Islet precursor cell (in vitro differentiated cells): ENCODE measurements at places on chromosomes 2 and 18.

DNA sequence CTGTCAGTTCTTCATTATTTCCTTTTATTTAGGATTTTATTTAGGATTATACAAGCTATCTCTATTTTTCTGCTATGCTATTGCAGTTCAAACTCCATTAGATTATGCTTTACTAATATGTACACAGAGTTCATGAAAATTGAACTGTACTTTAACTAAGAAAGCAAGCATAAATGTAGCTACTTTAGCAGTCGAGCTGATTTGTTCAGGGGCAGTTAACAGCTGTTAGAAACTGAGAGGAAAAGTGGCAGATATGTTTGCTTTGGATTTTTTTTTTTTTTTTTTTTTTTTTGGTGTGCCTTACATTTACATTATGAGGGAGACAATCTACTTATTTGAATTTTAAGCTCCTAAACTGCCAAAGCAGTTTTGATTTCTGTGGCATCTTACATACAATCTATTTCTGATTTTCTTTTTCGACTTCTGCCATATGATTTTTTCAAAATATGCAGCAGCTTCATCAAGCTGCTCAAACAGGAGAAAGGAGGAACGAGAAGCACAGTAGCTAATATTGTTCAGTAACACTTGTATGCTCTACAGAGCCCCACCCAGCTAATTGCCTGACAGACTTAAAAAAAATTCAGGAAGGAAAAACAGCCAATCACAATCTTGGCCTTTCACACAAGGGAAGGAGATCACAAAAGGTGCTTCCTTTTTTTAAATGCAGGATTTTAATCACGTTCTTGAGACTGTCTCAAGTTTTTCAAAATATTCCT is 233.4 kb upstream of the SIX3 start:
- DNase-seq: no peak

DNA sequence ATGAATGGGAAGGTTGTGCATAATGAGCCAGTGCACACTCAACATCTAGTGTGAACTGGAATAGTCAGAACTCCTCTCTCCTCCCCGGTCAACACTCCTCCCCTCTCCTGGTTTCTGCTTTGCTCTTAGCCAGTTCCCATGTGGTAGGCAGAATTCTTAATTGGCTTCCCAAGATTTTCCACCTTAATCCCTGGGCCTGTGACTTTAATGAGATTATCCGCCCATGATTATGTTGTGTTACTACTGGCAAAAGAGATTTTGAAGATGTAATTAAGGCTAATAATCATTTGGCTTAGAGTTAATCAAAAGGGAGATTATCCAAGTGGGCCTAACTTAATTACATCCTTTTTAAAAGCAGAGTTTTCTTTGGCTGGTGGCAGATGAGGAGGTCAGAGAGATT is 34.2 kb upstream of the REV1 start:
- DNase-seq: no peak

GRCh38 chr18:53056064-53056463 is 716.1 kb downstream of the DCC start:
- DNase-seq: no peak

- DNase-seq: no peak
Observed at GRCh38 chr2:186456941-186457340, 29.1 kb upstream of the ZC3H15 start.

DNA sequence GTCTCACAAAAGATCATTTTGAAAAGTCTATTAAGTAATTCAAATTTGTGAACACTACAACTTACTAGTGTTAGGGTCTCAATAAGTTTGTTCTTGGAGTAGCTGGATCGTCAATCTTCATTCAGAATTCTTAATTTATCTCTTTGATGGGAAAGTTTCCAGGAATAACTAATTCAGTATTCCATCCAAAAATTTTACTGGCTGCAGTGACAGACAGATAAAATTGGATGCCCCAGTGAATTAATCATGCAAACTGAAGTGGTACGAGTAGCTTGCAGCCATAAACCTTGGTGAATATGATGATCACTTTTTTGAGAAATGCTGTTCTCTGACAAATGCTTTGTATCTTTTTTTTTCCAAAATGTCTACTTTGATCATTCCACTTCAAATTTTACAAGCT is 112.8 kb downstream of the LYPD6 start:
- no peak for DNase-seq

DNA sequence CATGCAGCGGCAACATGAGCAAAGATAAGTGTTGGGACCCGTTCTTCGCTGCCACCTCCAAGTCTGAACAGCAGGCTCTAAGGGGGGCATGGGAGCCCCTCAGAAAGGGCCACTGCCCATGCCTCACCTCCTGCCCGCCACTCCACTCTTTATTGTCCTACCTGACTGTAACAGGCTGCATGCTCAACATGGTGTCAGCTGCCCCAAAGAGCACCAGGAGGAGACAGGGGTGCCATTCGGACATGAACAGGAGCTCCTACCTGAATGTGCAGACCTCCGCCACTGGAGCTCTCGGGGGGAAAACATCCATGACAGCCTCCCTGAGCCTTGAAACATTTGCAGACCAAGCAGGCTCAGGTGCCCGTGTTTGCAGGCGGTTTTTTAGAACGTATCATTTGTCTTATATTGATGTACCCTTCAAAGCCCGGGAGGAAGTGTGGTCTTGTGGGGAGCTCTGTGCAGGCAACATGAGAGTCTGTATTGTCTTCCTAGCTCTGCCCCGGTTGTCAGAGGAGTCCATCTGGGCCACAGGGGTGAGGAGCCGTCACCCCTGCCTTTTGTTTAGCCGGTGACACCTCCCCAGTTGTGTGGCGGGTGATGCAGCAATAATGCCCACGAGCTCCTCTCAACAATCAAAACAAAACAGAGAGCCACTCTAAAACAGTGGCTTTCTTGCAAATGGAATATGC is 35.1 kb upstream of the CD8A start:
- no peak for DNase-seq

- DNase-seq: no peak
Observed at GRCh38 chr2:30766666-30767065, 40.6 kb downstream of the CAPN13 start.

- DNase-seq: no peak
Observed at GRCh38 chr2:215188078-215188477, 49.7 kb upstream of the ABCA12 start.
